Lower lobe of right lung (tissue), 2 donors: ENCODE measurements at places on chromosomes 11 and 22. TPM values are rescaled to one million over a fixed set of nuclear protein-coding genes. Genes with fewer than 3 reads are reported as not detected.

The PTPRCAP gene
- 15.7 TPM for total RNA-seq

DNA sequence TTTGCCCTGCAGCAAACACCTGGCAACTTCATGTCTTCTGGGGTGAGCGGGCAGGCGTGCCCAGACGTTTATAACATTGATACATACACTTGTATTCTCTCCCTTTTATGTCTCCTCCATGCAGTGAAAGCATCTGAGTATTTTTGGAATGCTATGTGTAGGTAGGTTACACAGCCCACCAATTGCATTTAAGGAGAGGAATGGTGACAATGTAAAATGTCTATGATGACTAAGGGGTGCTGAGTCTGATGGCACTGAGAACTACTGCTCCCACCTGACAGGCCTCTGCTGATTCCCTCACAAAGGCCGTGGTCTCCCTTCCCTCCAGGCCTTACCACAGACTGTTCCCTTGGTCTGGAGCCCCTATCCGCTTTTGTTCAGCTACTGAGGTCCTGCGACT, 22.9 kb upstream of the RASL10A start:
- H3K4me1 ChIP-seq = peaks cover 9% of the 10 kb centered on the region
- H3K27ac ChIP-seq = no peak overlapping the region
- H3K4me3 ChIP-seq = no peak overlapping the region
- no peaks in the 10 kb centered on the region for H3K27me3 ChIP-seq
- H3K36me3 ChIP-seq = peaks cover 100% of the 10 kb centered on the region

The FAM111B gene
- 1.1 TPM for total RNA-seq

DNA sequence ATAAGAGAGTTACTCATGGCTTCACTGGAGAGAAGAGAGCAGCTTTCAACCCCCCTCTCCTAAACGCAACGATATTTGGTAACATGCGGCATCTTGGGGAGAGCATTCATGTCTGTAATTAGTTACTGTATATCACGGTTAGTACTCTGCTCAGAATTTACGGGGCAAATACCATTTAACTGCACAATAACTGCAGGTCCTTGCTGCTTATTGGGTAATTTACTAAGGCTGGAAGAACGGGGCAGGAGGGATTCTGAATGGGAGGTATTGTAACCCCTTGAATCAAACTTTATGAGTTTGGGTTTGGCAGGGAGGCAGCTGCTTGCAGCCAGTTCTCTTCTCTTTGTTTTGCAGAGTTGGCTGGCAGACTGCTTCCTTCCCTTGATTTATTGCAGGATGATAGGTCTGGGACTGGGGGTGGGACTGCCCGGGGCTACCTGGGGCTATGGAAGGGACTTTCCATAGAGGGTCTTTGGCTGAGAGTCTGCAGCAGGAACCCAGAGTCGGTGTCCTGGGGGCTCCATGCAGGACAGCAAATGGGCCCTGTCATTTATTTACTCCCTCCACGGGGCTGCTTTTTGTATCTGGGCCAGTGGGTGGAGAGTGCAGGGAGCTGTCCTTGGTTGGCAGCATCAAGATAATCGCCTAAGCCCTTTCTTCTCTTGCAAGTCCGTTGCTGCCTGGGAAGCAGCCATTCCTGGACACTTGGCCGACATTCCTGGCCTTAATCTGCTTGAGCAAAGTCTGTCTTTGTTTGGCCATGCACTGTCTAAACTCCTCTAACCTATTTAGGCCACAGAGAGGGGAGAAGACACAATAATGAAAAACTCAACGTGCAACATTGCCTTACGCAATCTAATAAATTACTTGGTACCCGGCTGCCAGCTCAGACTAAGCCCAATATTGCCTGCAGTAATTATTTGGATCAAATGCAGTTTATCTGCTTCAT, 188.9 kb downstream of the ST3GAL4 start:
- H3K27me3 ChIP-seq = no peaks in the 10 kb centered on the region
- H3K36me3 ChIP-seq = no peaks in the 10 kb centered on the region
- H3K4me1 ChIP-seq = peaks cover 13% of the 10 kb centered on the region
- no peak for DNase-seq
- H3K4me3 ChIP-seq = no peak overlapping the region

GRCh38 chr11:97702951-97703350, 1313.1 kb downstream of the JRKL start:
- no peaks in the 10 kb centered on the region for H3K27me3 ChIP-seq
- no peaks in the 10 kb centered on the region for H3K4me1 ChIP-seq
- H3K27ac ChIP-seq = no peak overlapping the region
- no peak for DNase-seq

- H3K36me3 ChIP-seq = no peaks in the 10 kb centered on the region
- no peak for DNase-seq
- peaks cover 14% of the 10 kb centered on the region for H3K4me1 ChIP-seq
- no peak overlapping the region for H3K27ac ChIP-seq
- H3K27me3 ChIP-seq = no peaks in the 10 kb centered on the region
- no peak overlapping the region for H3K4me3 ChIP-seq
Observed at GRCh38 chr11:3609416-3610265, 32.2 kb downstream of the ART5 start.

DNA sequence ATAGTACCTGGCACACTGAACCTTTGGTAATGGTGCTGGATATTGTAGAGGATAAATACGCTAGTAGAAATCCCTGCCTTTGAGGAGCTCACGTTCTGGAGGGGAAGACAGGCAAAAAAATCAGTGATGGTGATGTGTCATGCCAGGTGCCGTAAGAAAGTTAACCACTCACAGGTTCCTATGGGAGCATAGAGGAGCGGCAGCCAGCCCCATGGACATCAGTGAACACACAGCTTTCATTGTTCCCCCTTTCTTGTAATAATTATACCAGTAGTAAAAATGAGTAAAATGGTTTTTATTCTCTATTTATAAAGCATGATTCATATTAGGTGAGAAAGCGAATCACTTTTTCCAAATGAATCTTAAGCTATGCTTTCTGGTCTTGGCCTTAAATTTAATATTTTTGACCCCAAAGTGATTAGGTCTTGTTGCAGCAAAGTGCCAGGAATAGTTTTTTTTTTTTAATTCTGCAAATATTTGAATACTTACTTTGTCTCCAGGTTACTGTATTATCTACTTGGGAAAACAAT, 57.9 kb downstream of the UVRAG start:
- peaks cover 14% of the 10 kb centered on the region for H3K4me1 ChIP-seq
- H3K36me3 ChIP-seq = no peaks in the 10 kb centered on the region
- H3K27ac ChIP-seq = no peak overlapping the region
- no peaks in the 10 kb centered on the region for H3K27me3 ChIP-seq

The BARX2 gene
- total RNA-seq = 0.41 TPM

GRCh38 chr22:22928666-22929380, 41.2 kb downstream of the IGLL5 start:
- H3K36me3 ChIP-seq = no peaks in the 10 kb centered on the region
- H3K4me3 ChIP-seq = no peak overlapping the region
- peaks cover 9% of the 10 kb centered on the region for H3K27me3 ChIP-seq
- no peak overlapping the region for H3K27ac ChIP-seq
- H3K4me1 ChIP-seq = no peaks in the 10 kb centered on the region
- DNase-seq = peak; percentile 53

The FGF4 gene
- total RNA-seq = not detected

GRCh38 chr22:32409977-32410376, 2.1 kb downstream of the RTCB start:
- peaks cover 42% of the 10 kb centered on the region for H3K36me3 ChIP-seq
- H3K4me1 ChIP-seq = peaks cover 23% of the 10 kb centered on the region
- H3K4me3 ChIP-seq = no peak overlapping the region

The RTN4RL2 gene
- 4.8 TPM for total RNA-seq

GRCh38 chr22:41052661-41053490, 39.5 kb upstream of the EP300 start:
- peaks cover 9% of the 10 kb centered on the region for H3K4me1 ChIP-seq
- H3K27ac ChIP-seq = no peak overlapping the region
- H3K36me3 ChIP-seq = no peaks in the 10 kb centered on the region

The PLEKHB1 gene
- total RNA-seq = 35.4 TPM

The SUSD2 gene
- 200 TPM for total RNA-seq

GRCh38 chr22:39839204-39839603, 54.4 kb downstream of the ENTHD1 start:
- no peak overlapping the region for H3K4me3 ChIP-seq
- peaks cover 4% of the 10 kb centered on the region for H3K27me3 ChIP-seq
- H3K36me3 ChIP-seq = no peaks in the 10 kb centered on the region
- H3K27ac ChIP-seq = no peak overlapping the region

The PDE3B gene
- 34.3 TPM for total RNA-seq

GRCh38 chr22:46923394-46923793, 160.9 kb downstream of the TBC1D22A start:
- no peaks in the 10 kb centered on the region for H3K27me3 ChIP-seq
- H3K4me3 ChIP-seq = no peak overlapping the region
- no peaks in the 10 kb centered on the region for H3K4me1 ChIP-seq
- no peak for DNase-seq

The PARVA gene
- total RNA-seq = 58.3 TPM

The GLB1L3 gene
- 0.27 TPM for total RNA-seq

The GP1BB gene
- total RNA-seq = 2.8 TPM

The GAS2 gene
- 2.6 TPM for total RNA-seq
